T-helper 17 cell (primary cell): ENCODE measurements at places on chromosomes 1 and 21.
A peak's percentile ranks its signal among the peaks of the same experiment; 100 is the strongest.

DNA sequence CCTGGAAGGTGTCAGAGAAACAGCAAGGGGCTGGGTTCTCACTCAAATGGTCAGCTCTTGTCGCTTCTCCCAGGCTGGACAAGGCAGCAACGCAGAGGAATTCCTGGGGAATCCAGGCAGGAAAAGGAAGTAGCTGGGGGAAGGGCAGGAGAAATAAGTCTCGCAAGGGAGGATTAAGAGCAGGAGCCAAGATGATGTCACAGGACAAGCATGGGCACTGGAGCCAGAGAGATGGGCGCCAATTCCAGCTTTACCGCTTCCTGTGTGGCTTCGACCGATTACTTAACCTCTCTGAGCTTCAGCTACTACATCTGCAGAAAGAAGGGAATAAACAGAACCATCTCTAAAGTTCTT, 70.5 kb downstream of the SSBP3 start:
- no peaks in the 10 kb centered on the region for H3K27me3 ChIP-seq
- no peak for DNase-seq
- H3K27ac ChIP-seq: peak overlapping the region; percentile 21

GRCh38 chr1:113937146-113937545, 8.0 kb downstream of the HIPK1 start:
- H3K4me1 ChIP-seq: peaks cover 74% of the 10 kb centered on the region

- peak; percentile 24 for DNase-seq
- peak overlapping the region; percentile 3 for H3K27ac ChIP-seq
- peaks cover 2% of the 10 kb centered on the region for H3K4me1 ChIP-seq
- no peaks in the 10 kb centered on the region for H3K27me3 ChIP-seq
These were observed 90.7 kb upstream of the VAMP3 start for GRCh38 chr1:7680207-7680954.

GRCh38 chr1:76501586-76502219, 365.6 kb upstream of the ST6GALNAC5 start:
- H3K36me3 ChIP-seq: no peaks in the 10 kb centered on the region
- H3K27ac ChIP-seq: no peak overlapping the region
- peaks cover 3% of the 10 kb centered on the region for H3K4me1 ChIP-seq

DNA sequence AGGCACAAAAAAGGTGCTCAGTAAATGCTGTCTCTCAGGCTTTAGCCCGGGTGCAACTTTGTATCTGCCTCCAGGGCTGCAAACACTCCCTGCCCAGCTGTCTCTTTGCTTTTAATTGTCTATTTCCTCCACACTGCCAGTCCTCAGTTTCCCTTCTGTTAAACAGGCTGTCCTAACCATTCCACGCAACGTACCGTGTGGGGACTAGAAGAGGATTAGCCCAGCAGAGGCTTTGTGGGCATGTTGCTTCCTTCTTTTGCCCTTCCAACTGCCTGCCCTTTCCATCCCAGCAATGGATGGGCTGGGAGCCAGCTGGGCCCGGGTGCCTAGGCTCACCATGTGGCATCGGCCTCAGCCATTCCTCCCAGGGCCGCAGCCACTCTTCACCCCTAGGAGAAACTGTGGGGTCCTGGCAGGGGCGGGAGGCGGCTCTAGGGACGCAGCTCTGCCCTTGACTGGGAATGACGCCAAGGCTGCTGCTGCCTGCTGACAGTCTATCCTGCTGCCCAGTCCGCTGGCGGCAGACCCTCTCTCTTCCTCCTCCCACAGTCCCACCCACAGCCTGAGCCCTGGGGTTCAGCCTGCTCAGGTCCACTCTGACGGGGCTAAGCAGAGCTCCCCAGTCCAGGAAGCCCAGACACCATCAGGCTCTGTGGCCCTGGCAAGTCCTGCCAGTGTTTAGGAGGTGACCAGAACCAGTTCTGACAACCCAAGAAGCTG, 40.6 kb upstream of the LRP8 start:
- H3K4me3 ChIP-seq: peak overlapping the region; percentile 91
- H3K36me3 ChIP-seq: no peaks in the 10 kb centered on the region
- no peak for DNase-seq
- H3K27me3 ChIP-seq: no peaks in the 10 kb centered on the region
- peak overlapping the region; percentile 92 for H3K27ac ChIP-seq

DNA sequence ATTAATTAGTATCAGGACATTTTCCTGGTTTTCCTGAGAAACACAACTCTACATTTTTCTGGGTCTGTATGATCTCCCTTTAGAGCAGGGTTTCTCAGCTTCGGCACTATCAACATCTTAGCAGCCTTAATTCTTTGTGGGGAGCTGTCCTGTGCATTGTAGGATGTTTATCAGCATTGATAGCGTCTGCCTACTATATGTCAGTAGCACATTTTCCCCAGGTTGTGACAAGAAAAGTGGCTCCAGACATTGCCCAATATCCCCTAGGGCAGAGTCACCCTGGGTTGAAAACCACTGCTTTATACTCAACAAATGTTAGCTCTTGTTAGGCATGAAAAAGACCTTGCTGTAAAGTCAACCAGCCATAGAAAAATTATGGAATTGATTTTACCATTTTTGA, 195.1 kb upstream of the FMN2 start:
- H3K36me3 ChIP-seq: no peaks in the 10 kb centered on the region
- no peak overlapping the region for H3K4me3 ChIP-seq
- peaks cover 30% of the 10 kb centered on the region for H3K27me3 ChIP-seq
- no peak for DNase-seq
- no peak overlapping the region for H3K27ac ChIP-seq

- peaks cover 11% of the 10 kb centered on the region for H3K27me3 ChIP-seq
- no peak overlapping the region for H3K4me3 ChIP-seq
- peaks cover 9% of the 10 kb centered on the region for H3K4me1 ChIP-seq
These were observed 62.0 kb upstream of the ABCG1 start for GRCh38 chr21:42156690-42157605.

- H3K27me3 ChIP-seq: no peaks in the 10 kb centered on the region
- H3K27ac ChIP-seq: no peak overlapping the region
- no peak overlapping the region for H3K4me3 ChIP-seq
- no peaks in the 10 kb centered on the region for H3K36me3 ChIP-seq
- DNase-seq: no peak
- H3K4me1 ChIP-seq: no peaks in the 10 kb centered on the region
These were observed 48.8 kb downstream of the KCNK2 start for GRCh38 chr1:215131291-215131690.

GRCh38 chr1:60073605-60074278, at the start of gene C1orf87:
Gene C1orf87, minus strand, starts transcription at chr1:60073770. Its CDS starts 1,127 bp downstream, at chr1:60072643.
- no peak within 1 kb of the TSS for H3K4me3 ChIP-seq
- no peak within 1 kb of the TSS for H3K27ac ChIP-seq
- H3K27me3 ChIP-seq: peaks cover 56% of the 10 kb centered on the region
- DNase-seq: no peak
- peaks cover 2% of the 10 kb centered on the region for H3K36me3 ChIP-seq
- peaks cover 2% of the 10 kb centered on the region for H3K4me1 ChIP-seq

DNA sequence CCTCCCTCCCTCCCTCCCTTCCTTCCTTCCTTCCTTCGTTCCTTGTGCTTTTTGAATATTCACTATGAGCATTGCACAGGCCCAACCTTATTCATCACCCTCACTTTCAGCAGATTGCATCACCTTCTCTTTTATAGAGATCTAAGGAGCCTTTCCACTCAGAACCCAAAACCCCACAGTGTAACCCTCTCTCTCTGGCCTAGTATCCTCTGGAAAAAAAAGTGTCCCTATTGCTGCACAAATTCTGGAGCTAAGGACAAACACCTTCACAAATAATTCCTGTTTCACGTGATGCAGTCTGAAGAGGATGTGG, 25.6 kb downstream of the OR10J5 start:
- H3K4me1 ChIP-seq: no peaks in the 10 kb centered on the region
- no peak overlapping the region for H3K27ac ChIP-seq
- H3K27me3 ChIP-seq: peaks cover 16% of the 10 kb centered on the region
- H3K4me3 ChIP-seq: no peak overlapping the region
- no peaks in the 10 kb centered on the region for H3K36me3 ChIP-seq

DNA sequence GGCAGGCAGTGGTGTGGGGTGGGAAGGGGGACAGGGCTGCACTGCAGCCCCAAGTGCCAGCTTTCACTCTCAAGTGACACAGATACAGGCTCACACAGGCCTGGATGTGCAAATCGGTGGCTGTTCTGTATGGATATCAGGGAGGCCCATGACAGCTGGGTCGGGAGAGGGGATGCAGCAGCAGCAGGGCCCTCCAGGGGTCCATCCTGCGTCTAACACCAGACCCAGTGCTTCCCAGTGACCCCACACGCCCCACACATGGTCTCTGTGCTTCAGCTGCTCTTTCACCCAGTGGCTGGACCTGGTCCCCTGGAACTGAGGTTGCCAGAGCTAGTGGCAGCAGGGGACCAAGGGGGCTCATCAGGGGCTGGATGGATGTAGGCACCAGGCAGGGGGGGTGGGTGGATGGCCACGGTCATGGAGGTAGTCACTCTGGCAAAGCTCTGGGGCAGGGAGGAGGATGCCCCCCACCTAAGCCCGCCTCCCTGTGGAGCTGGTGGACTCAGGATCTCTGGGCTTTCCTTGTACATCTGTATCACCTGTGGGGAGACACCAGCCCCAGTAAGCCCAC, 13.9 kb downstream of the BTBD19 start:
- no peak overlapping the region for H3K4me3 ChIP-seq
- H3K36me3 ChIP-seq: no peaks in the 10 kb centered on the region
- no peaks in the 10 kb centered on the region for H3K27me3 ChIP-seq
- peak overlapping the region; percentile 100 for H3K27ac ChIP-seq
- no peak for DNase-seq

GRCh38 chr1:26035203-26035958, 10.5 kb downstream of the SLC30A2 start:
- DNase-seq: peak; percentile 80
- H3K4me3 ChIP-seq: peak overlapping the region; percentile 94
- H3K27ac ChIP-seq: peak overlapping the region; percentile 92
- H3K27me3 ChIP-seq: peaks cover 30% of the 10 kb centered on the region
- H3K4me1 ChIP-seq: peaks cover 12% of the 10 kb centered on the region

GRCh38 chr1:157784801-157785200, 7.9 kb upstream of the FCRL2 start:
- DNase-seq: no peak
- no peak overlapping the region for H3K4me3 ChIP-seq
- no peak overlapping the region for H3K27ac ChIP-seq
- no peaks in the 10 kb centered on the region for H3K4me1 ChIP-seq
- no peaks in the 10 kb centered on the region for H3K36me3 ChIP-seq
- H3K27me3 ChIP-seq: peaks cover 11% of the 10 kb centered on the region

DNA sequence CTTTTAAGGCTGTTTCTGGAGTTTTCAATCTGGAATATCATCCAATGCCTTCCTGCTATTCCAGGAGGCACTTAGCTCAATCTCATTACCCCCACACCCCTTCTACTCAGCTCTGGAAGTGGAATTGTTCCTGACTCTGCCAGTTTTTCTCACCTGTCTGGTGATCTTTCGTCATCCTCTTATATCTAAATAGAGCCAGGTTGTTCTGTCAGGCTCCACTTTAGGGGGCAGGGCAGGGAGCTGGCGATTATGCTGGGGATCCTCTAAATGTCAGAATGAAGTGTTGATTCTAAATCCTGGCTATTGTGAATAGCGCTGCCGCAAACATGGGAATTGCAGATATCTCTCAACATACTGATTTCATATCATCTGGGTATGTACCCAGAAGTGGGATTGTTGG, 63.6 kb upstream of the ETV3 start:
- H3K27ac ChIP-seq: no peak overlapping the region
- H3K4me3 ChIP-seq: no peak overlapping the region
- H3K4me1 ChIP-seq: no peaks in the 10 kb centered on the region
- no peaks in the 10 kb centered on the region for H3K36me3 ChIP-seq
- peaks cover 43% of the 10 kb centered on the region for H3K27me3 ChIP-seq
- no peak for DNase-seq

DNA sequence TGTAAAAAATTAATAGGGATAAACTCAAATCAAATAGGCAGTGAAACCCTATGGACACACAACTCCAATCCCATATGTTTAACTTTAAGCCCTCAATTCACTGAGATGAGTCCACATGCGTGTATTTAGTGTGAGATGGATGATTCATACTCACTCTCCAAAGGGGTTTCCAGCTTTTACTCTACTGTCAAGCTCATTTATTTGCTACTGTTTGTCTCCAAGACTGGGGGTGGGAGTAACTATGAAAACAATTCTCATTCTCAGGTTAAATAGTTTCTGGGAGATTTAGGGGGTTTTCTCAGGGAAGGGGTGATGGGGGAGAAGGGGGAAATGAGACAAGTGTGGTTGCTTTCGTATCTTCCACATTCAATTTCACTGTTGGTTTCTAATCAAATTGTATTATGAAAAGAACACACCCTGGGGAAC, 2.7 kb downstream of the RAB29 start:
- peaks cover 41% of the 10 kb centered on the region for H3K4me1 ChIP-seq
- H3K27ac ChIP-seq: peak overlapping the region; percentile 97
- DNase-seq: no peak
- H3K4me3 ChIP-seq: peak overlapping the region; percentile 66
- H3K27me3 ChIP-seq: no peaks in the 10 kb centered on the region

GRCh38 chr1:115056395-115056798, 26.8 kb downstream of the TSHB start:
- no peaks in the 10 kb centered on the region for H3K27me3 ChIP-seq
- peaks cover 7% of the 10 kb centered on the region for H3K36me3 ChIP-seq
- peaks cover 21% of the 10 kb centered on the region for H3K4me1 ChIP-seq
- no peak overlapping the region for H3K27ac ChIP-seq
- no peak overlapping the region for H3K4me3 ChIP-seq

DNA sequence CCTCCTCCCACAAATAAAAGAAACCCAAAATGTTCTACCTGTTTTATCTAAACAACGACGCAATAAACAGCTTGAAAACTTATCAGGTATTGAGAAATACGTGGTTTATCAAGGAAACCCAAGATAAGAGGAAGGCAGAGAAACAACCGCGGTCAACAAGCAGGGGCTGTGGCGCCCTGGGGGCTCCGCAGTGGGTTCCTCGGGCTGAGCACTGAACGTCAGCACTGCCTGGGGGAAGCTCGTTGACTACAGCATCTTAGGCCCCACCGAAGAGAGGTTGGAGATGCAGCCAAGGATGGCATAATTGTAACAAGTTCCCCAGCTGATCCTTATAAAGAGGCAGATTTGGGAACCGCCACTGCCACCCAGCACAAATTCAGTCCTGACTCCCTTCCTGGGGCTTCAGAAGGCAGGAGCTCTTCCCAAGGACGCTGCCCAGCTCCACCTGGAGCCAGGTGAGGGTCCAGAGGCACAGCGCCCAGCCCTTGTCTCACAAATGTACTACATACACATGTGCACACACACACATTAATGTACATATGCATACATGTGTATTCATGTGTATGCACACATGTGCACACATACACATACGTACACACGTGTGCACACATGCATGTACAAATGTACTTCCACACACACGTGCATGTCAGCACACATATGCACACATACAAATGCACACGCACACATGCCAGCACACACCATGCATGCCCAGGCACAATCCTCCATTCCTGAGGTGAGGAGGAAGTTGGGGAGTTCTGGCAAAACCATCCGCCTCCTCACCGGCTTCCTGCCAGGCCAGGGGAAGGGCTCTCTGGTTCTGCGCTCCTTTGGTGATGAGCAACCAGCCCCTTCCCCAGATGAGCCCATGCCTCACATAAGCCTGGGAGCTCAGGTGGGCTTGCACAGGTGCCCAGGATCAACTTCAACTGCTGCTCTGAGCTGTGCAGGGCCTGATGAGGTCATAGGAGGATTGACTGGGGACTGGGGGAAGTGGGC, 251.1 kb downstream of the NPHP4 start:
- no peak overlapping the region for H3K4me3 ChIP-seq
- no peak for DNase-seq
- H3K27ac ChIP-seq: no peak overlapping the region
- peaks cover 13% of the 10 kb centered on the region for H3K4me1 ChIP-seq
